ENCODE measurements at places on chromosomes 1 and 21.

GRCh38 chr21:15742052-15742670 is 12.4 kb downstream of the USP25 start:
- DNase-seq: no peak

DNA sequence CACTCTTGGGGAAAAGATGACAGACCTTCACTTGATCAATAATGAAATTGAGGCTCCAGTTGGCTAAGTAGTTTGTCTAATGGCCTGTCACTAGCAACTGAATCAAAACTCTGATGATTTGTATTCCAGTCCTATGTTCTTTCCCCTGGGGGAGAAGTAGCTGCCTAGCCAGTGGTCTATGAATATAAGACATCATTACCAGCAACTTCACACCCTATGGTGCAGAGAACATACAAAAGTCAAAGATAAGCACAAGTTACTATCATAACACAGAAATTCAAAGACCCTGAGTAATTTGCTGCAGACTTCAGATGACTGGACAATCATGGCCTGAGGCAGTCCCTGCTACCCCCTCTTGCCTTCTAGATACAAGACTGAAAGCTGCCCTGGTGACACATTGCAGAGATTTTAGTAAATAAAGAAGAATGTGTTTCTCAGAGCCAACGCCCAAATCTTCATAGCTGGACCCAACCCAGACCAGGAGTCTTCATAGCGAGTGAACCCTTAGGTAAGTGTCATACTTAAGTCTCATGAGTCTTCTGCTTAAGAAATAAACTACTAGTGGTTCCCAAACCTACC is 993 bp downstream of the PDZK1 start:
- DNase-seq: no peak

DNA sequence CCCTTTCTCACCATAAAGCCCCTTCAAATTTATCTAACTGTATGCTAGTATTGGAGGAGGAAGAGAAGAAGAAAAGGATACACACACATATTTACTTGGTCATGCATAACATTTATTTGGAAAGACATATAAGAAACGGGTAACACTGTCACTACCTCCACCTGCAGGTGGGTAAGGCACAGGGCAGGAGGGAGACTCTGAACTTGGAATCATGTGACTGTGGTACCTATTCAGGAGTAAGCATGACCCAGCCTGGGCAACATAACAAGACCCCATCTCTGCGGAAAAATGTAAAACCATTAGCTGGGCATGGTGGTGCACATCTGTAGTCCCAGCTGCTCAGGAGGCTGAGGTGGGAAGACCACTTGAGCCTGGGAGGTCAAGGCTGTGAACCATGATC is 1.4 kb upstream of the PADI6 start:
- DNase-seq: no peak

GRCh38 chr1:58064166-58064565 is 482.4 kb downstream of the OMA1 start:
- no peak for DNase-seq

DNA sequence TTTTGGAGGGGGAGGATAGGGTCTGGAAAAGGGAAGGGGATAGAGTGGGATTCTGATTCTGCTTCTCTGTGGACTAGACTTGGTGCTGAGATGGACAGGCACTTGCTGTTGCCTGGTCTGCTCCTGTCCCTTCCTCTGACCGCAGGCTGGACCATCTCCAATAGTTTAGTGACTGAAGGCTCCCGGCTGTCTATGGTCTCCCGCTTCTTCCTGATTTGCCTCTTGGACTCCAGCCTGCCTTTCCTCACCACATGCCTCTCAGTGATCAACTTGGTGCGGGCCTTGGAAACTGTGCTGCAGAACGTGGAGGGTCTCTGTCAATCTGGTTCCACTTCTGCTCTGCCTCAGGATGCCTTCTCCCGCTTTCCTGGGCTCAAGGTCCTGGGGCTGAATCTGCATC is 6.3 kb upstream of the ZSCAN20 start:
- no peak for DNase-seq

DNA sequence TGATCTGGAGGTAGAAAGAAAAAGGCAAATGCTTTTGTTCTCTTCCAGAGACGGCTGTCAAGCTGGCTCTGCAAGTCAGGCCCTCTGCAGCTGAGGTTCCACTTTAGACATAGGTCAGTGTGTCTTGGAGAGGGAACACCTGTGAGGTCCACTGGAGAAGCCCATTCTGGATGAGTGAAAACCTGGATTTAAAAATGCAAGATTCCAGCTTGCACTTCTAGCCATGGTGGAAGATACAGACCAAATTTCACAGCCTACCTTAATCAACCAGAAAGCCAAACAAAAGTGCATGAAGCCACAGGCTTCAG is 35.0 kb downstream of the AGPAT3 start:
- no peak for DNase-seq

GRCh38 chr1:95035536-95035935 is 37.2 kb downstream of the ALG14 start:
- DNase-seq: no peak

- no peak for DNase-seq
Measured at GRCh38 chr1:223180731-223181321, 37.8 kb upstream of the TLR5 start.

DNA sequence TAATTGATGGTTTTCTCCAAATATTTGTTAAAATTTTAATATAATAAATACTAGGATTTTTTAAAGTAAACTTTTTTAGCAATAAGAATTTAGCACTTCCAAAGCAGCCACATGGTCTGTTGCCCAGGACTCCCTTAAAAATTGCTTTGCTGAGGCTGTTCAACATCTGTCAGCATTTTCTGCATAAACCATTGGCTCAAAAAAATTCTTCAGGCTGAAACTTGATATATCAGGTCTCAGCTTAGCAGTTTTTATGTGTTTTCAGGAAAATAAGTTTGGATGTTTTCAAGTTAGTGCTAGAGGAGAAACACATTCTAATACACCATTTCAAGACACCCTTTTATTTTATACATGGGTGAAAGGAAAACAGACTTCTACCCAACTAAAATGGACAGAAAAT is 69.1 kb upstream of the C1orf105 start:
- DNase-seq: no peak

GRCh38 chr1:39420493-39420892 is 70.9 kb upstream of the BMP8A start:
- no peak for DNase-seq

DNA sequence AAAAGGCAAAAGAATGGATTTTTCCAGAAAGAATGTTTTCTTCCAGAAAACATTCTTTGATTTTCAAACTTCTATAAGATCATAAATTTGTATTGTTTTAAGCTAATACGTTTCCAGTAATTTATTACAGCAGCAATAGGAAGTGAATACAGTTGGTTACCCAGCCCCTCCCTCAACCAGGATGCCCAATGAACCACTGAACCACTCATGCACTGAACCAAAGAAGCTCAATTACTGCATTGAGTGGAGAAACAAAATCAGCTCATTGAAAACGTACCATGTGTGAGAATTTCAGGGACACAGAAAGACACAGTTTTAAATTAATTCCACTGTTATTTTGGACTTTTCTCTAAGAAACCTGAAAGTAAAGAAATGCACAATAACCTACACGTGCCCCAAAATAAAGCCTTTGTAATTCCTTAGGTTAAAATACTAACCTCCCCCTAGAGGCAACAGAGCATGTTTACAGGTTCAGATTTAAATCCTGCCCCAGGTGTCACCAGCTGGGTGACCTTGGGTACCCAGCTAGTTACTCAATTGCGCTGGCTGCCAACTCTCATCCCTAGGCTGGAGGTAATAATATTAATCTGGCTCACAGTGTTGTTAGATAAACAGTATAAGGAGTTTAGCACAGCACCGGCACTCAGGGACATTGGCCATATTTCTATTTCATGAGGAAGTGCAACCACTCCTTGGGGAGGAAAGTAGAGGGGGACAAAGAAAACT is 111.7 kb downstream of the NMNAT2 start:
- no peak for DNase-seq

DNA sequence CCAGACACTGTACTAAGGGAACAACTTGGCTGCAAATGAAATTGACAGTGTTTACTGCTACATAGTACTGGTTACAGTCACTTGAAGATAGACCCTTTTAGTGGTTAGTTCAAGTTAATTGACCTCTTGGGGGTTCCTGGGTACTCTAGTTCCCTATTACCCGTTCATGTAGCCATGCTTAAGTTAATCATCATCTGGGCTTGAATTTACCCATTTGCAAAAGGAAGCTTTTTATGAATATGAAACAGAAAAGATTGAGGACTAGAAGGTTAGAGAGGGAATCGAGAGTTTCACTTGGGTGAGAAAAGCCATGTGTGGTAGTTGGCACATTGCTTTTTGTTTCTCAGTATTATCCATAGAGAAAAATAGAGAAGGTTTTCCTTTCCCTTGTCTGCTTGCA is 2.7 kb downstream of the MIA3 start:
- DNase-seq: no peak

DNA sequence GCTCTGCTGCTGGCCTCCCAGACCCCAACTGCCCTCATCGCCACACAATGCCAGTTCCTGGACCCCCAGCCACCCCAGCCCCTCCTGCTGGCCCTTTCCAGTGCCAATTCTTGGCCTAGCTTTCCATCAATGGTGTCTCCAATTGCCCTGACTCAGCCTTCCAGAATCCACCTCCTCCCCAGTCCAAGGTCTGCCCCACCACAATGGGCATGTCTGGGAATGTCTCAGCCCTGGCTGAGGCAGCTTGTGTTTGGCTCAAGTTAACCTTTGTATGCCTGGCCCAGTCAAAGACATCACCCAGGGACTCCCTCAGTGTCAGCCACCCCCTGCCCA is 16.4 kb downstream of the ALDH4A1 start:
- no peak for DNase-seq

- DNase-seq: no peak
Measured at GRCh38 chr1:172391976-172392375, 28.5 kb upstream of the C1orf105 start.

DNA sequence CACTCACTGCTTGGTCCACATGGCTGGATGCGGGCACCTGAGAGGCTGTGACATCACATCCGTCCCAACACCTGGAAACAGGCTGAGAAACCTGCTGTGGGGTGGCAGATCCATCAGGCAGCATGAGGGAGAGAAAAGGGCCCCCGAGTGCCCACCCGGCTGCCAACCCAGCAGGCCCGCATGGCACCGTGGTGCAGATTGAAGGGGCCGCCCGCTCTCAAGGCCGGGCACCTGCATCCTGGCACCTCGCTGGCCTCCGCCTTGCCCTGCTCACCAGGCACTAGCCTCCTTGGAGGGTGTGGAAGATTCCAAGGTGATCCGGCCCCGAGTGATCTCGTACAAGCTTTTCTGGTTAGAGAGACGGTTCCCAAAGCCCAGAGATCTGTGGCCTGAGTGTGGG is 110.5 kb downstream of the PRDM16 start:
- DNase-seq: no peak

DNA sequence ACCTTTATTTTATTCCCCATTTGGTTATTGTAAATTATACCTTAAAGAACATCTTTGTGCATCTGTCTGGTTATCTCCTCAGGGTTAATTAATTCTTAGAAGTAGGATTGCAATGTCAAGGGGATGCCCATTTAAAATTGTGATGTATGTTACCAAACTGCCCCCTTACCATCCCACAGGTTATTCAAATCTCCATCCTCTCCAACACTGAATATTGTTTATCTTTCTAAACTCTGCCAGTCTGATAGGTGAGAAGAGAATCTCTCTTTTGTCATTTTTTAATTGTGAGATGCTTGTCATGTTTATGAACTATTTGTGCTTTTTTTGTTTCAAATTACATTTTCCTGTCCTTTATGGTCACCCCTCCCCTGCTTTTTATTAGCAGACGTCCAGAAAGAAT is 55.8 kb downstream of the VWA5B1 start:
- DNase-seq: no peak

DNA sequence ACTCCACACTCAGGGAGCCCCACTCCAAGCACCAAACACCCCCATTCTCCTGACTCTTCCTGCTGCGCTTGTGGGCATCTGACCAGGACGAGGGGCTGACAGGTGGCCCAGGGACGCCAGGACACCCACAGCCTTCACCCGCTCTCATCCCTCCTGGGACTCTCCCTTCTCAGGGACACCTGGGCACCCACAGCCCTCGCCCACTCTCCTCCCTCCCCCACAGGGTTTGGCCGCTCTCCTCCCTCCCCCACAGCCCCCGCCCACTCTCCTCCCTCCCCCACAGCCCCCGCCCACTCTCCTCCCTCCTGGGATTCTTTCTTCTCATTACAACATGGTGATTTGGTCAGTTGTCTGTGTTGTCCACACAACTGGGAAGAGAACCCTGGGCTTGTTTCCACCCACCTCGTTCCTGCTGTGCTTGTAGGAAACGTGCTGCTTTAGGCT is 43.4 kb downstream of the PRDM15 start:
- no peak for DNase-seq
